ENCODE measurements at places on chromosomes 6 and 20.

- peak; percentile 47 for DNase-seq
Measured at GRCh38 chr6:133512410-133513016, 271.4 kb downstream of the EYA4 start.

- DNase-seq: no peak
Measured at GRCh38 chr6:165055231-165055630, 254.2 kb downstream of the C6orf118 start.

DNA sequence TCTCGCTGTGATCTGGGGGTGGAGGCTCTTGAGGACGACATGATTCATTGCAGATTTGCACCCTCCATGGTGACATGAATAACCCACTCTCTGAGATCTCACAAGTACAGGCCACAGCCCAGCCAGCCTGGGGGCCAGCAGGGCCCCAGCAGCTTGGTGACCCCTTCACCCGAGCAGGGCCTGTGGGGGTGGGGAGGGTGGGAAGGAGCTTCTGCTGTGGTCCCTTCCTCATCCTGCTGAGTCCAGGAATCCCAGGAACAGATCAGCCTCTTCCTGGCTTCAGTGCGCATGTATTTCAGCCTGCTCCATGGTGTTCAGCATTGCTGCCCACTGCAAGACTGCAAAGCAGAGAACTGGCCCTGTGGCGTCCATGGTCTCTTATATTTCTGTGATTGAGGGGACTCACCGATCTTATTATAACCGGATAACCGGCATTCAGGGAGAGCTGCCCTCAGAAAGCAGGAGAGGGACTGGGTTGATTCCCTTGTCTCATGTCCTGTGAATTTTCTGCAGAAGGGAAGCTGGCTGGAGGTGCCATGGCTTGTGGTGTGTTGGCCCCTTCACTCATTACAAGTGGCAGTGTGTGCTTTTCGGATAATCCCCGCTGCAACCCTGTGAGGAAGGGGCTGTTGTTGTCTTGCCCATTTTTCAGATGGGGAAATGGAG is 118.8 kb upstream of the FRMD1 start:
- DNase-seq: no peak

DNA sequence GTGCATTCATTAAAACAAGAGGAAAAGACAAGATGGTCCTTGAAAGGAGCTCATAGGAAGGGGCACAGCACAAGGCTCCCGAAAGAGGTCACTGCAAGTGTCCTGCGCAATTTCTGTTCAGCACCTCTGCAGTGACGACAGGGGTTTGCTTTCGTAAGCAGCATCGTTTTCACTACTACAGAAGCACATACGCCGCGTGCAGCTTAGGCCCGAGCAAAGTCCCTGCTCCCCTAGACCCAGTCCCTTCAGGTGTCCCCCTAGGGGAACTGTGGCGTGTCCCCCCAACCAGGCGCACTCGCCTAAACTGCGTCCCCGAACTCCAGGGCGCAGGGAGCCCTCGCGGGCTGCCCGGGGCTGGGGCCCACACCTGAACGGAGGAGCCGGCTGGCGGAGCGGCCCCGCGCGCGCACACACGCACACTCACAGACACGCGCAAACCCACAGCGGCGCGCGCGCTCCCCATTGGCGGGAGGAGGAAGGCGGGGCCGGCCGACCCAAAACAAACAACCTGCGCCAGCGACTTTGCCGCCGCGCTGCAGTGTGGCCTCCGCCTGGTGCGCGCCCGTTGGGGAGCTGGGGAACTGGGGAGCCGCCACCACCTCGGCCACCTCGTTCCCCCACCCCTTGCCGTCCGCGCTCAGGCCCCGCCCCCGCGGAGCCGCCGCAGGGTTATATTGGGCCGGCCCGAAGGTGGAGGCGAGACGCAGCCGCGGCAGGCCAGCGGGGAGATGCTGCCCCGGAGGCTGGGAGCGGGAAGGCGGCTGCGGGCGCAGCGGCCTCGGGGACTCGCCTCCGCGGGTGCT is at the start of gene FOXQ1:
TSS of gene FOXQ1 (plus strand) at position 699 of the 803 bp plus-strand sequence. CDS start 607 bp downstream, outside the sequence.
- DNase-seq: no peak

DNA sequence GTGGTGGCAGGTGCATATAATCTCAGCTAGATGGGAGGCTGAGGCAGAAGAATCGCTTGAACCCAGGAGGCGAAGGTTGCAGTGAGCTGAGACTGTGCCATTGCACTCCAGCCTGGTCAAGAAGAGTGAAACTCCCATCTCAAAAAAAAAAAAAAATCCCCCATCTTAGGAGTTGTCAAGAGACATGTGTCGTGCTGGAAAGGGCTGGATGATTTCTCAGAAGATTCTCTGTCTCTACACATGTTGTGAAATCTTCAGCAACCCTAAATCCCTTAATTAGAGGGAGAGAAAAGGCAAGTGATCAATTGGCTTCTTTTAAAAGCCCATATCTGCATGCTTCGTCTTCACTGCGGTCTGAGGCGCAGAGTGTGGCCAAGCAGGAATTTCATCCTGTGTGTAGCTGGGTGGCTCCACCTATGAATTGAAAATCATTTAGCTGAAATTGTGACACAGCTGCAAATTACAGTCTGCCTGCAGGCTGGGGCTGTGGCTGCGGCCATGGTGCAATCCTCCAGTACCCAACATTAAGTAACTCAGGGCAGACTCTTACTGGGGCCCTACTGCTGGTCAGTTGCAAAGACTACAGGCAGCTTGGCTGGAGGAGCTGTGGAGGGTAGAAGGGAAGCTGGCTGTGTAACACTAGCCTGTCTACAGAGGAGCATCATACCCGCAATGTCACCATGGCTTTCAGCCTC is 3.2 kb upstream of the TGM3 start:
- DNase-seq: no peak

Measured in anterior cingulate cortex (tissue), 58 donors.